AG20443 (cell line): ENCODE measurements at places on chromosomes 4 and X.
A peak's percentile ranks its signal among the peaks of the same experiment; 100 is the strongest.

- no peak for DNase-seq
Observed at GRCh38 chrX:119669424-119670037, 23.4 kb downstream of the SEPTIN6 start.

- DNase-seq, result no peak
Observed at GRCh38 chr4:25667931-25668557, 12.4 kb downstream of the SLC34A2 start.

DNA sequence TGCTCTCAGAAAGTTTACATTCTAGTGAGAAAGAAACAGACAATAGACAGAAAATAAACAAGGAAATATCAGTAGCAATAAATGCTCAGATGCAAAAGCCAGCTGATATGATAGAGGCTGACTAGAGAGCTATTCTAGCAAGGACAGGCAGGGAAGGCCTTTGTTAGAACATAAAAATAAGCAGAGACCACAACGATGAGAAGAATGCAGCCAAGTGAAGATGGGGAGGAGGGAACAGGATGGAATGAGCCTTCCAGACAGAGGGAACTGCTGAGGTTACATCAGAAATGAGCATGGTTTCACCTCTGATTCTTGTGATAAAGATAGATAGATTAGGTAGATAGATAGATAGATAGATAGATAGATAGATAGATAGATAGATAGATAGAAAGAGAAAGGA is 7.6 kb upstream of the SOWAHB start:
- peak; percentile 87 for DNase-seq

DNA sequence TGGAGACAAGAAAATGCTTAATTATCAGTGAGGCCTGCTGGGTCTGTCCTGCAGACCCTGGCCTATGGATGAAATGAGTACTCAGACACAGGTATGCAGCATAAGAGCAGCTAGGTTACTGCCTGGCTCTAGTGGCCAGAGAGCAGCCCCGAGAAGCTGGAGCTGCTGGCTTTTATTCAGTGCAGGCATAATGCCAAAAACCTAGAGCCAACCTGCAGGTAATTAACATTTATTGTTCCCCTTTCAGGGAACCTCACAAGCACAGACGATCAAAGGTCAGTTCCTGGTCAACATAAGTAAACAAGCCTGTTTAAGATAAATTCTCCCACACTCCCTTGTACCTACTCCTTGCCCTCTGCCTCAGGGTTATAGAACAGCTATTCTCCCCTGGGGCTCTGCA is 13.3 kb downstream of the IDS start:
- no peak for DNase-seq

GRCh38 chr4:24219209-24219608 is 329.4 kb upstream of the PPARGC1A start:
- DNase-seq, result no peak

DNA sequence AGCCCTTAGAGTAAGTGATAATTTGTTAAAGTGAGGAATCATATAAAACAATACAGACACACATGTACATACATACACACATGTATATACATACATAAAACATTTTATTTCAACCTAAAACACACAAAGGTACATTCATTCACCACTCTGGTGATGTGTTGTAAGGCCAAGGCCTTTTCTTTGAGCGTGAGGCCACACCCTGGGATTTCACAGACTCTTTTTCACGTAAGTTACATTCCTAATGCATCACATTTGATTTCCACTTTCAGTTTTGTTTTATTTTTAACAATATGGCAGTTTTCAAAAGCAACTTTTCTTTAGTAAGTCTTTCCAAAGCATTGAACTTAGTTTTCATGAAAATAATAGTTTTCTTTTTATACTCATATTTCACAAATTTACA is 170.7 kb downstream of the COL4A6 start:
- no peak for DNase-seq

- peak; percentile 9 for DNase-seq
Observed at GRCh38 chrX:155216940-155217440, 730 bp downstream of the VBP1 start.

DNA sequence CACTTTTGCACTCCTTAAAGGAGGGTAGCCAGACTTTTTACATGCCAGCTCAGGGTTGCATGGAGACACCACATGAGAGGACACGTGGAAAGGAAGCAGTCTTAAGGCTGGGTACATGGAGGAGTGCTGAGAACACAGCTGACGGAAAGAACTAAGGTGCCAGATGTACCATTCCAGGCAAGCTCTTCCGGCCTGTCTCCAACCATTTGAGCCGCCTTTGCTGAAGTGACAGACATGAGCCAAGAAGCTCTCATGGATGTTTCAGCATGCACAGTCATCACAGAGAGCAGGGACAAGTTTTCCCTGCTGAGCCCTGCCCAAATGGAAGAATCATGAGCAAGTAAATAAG is 83.4 kb upstream of the BMP2K start:
- DNase-seq, result no peak

GRCh38 chr4:118711052-118711451 is 25.9 kb downstream of the METTL14 start:
- no peak for DNase-seq

GRCh38 chr4:141730805-141731204 is 94.4 kb downstream of the IL15 start:
- no peak for DNase-seq

- DNase-seq, result peak; percentile 30
Observed at GRCh38 chrX:85922821-85923220, 124.5 kb downstream of the CHM start.

- DNase-seq, result no peak
Observed at GRCh38 chrX:45184211-45184610, 16.5 kb downstream of the DIPK2B start.

DNA sequence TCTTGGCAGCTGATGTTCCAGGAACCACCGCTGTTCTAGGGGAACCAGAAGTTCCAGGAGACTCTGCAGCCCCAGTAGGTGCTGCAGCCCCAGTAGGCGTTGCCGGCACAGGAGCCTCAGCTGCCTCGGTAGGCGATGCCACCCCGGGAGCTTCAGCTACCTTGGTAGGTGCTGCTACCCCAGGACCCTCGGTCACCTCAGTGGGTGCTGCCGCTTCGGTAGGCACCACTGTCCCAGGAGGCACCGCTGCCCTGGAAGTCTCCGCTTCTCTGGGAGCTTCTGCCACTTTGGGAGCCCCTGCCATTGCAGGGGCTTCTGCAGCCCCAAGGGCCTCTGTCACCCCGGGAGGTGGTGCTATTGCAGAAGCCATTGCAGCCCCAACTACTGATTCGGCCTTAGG is 2.8 kb downstream of the ARMCX2 start:
- no peak for DNase-seq

GRCh38 chr4:2923141-2923551 is 40.1 kb downstream of the NOP14 start:
- DNase-seq, result no peak

- no peak for DNase-seq
Observed at GRCh38 chr4:141247430-141247780, 26.7 kb downstream of the ZNF330 start.

GRCh38 chrX:143336261-143336660 is 181.0 kb downstream of the SPANXN3 start:
- no peak for DNase-seq

GRCh38 chrX:46571423-46572339 is 1.9 kb upstream of the CHST7 start:
- no peak for DNase-seq

DNA sequence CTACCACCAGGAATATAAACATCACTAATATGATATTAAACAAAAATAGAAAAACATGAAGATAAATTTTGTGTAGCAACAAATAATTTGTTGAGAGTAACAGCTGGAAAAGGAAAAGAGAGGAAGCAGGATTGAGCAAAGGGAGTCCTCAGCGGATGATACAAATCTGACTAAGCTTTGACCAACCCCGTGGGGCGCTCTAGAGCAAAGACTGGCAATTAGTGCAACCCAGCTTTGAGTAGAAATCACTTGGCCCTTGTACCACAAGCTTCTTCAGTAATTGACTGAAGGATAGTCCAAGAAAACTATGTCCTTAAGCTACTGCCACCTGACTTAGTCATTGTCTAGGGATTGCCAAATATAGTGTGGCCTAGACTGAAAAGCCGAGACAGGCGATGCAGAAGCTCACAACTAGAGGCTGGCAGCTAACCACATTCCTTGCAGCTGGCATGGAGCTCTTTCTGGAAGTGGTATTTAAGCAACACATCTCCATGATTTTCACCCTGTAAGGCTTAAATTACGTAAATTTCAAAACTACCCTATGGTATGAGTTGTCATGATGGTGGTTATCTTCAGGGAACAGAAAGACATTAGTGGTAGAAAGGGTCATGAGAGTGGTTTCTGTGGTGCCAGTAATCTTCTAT is 396.0 kb downstream of the PDGFC start:
- DNase-seq, result no peak

- DNase-seq, result no peak
Observed at GRCh38 chrX:125605145-125605544, 285.5 kb downstream of the TEX13C start.

- DNase-seq, result no peak
Observed at GRCh38 chr4:78459327-78459726, 92.2 kb upstream of the ANXA3 start.

DNA sequence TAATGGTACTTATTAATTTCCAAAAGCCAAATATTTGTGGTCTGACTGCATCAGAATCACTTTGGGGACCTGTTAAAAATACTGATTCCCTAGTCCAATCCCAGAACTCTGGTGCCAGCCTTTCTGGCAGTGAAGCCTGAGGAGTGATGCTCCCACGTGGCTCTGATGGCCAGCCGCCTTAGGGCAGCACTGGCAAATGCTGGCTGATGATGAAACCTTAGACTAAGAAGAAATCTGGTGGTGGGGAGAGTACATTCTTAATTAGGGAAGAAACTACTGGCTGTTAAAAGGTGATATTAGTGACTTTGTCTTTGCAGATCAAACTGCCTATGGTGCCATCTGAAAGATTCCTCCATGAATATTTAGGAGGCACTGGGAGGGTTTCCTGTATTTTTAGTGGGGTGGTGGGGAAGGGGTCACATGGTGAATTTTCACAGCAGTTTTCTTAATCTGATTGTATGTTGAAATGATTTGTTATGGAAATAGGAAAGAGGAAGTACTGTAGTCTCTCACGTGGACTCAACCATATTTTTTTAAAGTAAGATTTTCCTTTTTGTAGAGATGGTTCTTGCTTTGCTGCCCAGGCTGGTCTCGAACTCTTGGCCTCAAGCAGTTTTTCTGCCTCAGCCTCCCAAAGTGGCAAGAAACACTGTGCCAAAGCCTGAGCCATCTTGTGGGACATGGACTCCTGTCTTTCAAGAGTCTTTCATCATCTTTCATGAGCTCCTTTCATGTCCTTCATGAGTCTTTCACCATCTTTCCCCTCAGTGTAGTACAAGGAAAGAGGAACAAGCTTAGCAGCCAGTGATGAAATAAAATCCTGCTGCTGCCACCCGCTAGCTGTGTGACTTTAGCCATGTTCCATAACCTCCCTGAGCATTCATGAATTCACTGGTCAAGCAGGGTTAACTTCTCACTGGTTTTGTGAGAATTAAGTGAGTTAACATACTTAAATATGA is 90.8 kb downstream of the ZNF330 start:
- no peak for DNase-seq

GRCh38 chr4:25861280-25861950 is 1.4 kb downstream of the SEL1L3 start:
- DNase-seq, result no peak

DNA sequence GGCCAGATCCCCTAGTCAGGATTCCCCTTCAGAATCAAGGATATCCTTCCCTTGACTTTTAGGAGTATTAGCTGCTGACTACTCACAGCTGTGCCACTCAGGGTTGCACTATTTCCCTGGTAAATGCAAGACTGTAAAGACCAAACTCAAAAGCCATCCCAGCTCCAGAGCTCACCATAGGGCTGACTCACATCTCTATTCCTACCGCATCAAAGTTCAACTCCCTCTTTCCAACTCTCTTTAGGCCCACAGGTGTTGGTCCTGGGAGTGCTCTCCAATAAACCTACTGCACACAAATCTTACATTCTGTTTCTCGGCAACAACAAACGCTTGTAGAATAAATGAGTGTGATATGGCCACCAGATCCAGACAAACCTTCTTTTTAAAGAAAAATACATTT is 109.6 kb downstream of the PPP3CA start:
- no peak for DNase-seq

- no peak for DNase-seq
Observed at GRCh38 chr4:17812125-17812524, 1.3 kb downstream of the NCAPG start.
